ENCODE measurements at places on chromosomes 11 and 22.

- DNase-seq = peak; percentile 88
These were observed at the start of gene FTH1 for GRCh38 chr11:61967116-61967923. FTH1 (minus strand) TSS chr11:61967634; CDS start chr11:61967425, 209 bp downstream.

GRCh38 chr11:125903711-125904659 lies at the start of gene DDX25:
DDX25 (plus strand) TSS chr11:125904508; CDS start chr11:125904518, 10 bp downstream.
- DNase-seq = peak; percentile 6

DNA sequence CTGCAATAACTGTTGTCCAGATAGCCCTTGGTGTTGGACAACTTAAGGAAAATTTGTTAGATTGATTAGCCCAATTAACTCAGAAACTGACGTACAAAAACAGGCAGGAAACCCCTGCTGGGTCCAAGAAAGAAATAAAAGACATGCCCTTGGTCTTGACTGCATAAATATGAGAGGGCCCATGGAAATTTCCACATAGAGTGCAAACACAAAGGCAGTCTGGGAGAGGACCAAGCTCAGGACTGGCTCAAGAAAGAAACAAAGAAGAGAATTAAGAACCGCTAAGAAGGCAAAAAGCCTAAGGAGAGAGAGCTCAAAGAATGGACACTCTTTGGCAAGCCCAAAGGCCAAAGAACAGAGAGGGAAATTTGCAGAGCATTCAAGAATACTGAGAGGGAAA lies 1243.9 kb downstream of the LRRC4C start:
- DNase-seq = no peak

DNA sequence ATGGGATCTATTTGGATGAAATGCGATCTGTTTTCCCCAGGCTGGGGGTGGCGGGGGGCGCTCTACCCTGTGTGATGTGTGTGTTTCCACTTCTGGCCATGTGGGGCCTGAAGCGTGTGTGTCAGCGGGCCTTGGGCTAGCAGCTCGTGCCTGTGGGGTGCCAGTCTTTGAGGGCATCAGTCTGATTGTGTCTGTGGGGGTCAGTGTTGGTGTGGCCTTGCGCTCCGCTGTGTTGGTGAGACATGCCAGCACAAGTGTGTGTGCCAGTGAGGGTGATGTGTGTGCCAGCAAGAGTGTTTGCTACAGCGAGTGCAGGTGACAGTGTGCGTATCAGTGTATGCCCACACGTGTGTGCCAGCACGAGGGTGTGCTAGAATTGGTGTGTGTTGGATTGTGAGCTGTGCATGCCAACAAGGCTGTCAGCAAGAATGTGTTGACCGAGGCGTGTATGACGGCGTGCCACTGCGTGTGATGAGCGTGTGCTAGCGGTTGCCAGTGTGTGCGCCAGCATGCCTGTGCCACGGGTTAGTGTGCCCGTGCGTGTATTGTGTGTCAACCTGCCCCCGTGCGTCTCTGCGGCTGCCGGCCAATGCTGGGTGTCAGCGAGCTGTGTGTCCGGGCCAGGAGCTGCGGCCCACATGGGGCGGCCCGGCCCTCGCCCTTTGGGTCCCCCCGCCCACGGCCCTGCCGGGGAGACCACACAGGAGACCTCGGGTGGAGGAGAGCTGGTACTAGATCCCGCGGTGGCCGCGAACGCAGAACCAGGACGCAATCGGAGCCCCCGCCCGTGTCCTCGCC lies 519 bp downstream of the ARRB1 start:
- DNase-seq = peak; percentile 10

GRCh38 chr11:19370100-19370861 lies 129.5 kb upstream of the E2F8 start:
- DNase-seq = no peak

- DNase-seq = peak; percentile 64
These were observed 690 bp downstream of the CSNK1E start for GRCh38 chr22:38316364-38317121.

GRCh38 chr11:125315079-125315740 lies 150.7 kb downstream of the PKNOX2 start:
- DNase-seq = no peak

DNA sequence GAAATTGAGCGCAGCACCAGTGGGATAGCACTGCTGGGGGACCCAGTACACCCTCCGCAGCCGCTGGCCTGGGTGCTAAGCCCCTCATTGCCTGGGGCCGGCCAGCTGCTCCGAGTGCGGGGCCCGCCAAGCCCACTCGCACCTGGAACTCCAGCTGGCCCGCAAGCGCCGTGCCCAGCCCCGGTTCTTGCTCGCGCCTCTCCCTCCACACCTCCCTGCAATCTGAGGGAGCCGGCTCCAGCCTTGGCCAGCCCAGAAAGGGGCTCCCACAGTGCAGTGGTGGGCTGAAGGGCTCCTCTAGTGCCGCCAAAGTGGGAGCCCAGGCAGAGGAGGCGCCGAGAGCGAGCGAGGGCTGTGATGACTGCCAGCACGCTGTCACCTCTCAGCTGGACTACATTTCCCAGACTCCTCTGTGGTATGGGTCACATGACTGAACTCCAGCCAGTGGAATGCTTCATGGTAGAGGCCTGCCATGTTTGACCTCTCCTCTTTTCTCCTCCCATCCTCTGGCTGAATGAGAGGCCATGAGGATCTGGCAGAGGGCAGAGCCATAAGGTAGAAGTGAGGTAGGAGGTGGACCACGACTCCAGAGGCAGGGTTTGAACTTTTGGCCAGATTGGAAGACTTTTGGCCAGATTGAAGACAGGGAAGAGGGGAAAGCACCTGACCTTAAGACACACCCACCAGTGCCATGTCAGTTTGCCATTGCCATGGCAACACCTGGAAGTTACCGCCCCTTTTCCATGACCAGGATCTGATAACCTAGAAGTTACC lies 6.2 kb downstream of the MRGPRD start:
- no peak for DNase-seq

DNA sequence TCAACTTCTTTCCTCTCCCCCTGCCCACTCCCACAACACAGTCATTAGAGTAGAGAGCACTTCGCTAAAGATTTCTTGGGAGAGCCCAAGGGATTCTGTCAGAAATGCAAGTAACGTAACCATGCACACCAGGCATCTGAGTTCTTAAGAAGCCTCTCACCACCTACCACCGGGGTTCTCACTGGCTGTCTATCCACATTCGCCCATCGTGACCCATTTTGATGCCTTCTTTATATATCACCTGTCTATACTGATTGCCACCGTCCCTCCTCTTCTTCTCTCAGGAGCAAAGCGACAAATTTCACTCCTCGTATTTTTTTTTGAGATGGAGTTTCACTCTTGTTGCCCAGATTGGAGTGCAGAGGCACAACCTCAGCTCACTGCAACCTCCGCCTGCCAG lies 23.9 kb upstream of the RASD2 start:
- no peak for DNase-seq

DNA sequence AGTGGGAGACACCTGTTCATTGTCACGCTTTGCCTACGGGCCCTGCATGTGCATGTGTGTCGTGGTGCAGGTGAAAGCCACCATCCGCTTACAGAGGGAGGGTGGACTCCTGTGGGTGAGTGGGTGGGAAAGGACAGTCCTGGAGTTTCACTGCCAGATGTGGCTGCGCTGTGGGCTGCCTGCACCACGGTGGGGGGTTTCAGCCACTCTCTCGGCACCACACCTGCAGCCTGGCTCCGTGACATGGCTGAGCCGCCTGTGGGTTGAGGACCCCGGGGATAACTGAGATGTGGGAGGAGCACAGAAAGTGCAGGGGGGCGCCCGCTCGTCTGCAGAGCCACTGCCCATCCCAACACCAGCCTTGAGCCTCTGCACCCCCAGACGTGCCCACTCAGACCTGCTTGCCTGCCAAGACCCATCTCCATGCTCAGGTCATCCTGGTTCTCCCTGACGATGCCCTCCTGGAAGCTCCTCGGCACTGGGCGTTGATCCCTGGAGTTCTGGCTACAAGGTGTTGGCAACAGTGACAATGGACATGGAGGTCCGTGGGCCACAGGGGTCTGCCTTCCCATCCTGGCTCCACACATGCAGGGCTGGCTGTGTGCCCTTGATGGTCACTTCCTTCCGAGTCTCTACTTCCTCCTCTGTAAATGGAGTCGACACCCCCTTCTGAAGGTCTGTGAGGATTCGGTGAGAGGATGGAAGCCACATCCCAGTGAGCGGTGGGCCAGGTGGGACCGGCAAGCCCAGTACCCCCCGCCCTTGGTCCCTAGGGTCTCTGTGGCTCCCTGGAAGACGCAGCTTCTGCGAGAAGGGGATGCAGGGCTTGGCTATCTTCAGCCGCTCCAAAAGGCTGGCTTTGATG lies 1007.0 kb downstream of the BRD1 start:
- no peak for DNase-seq

DNA sequence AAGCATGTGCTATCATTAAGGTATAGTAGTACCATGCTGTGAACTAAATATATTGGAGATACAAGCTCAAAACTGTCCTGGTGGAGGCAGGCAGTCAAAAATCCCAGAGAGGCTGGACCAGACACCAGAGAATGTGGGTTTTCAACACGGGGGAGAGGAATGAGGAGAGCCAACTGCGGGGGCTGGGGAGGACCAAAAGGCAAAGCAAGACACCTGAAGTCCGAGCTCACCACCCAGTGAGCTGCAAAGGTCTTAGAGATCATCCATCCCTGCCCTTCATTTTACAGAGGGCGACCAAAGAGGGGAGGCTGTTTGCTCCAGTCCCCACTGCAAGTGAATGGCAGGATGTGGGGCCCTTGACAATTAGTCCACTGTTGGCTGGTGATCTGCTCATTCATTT lies 10.0 kb downstream of the RIBC2 start:
- no peak for DNase-seq

DNA sequence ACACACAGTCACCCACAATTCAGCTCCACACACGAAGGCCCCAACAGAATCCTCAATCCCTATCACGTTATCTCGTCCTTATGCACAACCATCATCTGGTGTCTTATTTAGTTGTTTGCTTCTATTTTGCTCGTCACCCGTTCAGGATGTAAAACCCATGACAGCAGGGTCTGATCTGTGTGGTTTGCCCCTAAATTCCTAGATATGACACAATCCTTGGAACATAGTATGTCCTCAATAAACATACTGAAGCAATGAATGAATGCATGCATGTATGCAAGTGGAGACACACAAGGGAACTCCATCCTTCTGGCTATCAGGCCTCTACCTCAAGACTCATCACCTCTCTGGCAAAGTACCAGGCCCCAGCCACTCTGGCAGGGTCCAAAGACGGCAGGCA lies 20.2 kb downstream of the STARD10 start:
- DNase-seq = no peak

DNA sequence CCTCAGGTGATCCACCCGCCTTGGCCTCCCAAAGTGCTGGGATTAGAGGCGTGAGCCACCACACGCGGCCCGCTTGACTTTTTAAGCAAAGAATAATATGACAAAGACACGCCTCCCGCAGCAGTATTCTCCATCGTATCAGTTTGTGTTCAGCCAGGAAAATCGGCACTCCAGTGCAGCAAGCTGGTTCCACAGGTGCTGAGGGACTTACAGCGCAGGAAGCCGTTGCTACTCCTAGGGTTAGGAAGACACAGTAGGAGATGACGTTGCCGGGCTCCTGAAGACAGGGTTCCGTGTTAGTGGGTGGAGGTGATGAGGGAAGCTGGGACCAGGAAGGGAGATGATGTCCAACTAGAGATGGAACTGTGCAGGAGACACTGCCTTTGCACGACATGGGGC lies 65.8 kb upstream of the CECR2 start:
- DNase-seq = no peak
